Smooth muscle cell of the brain vasculature (primary cell): ENCODE measurements at places on chromosomes 3 and 15.

- DNase-seq = no peak
These were observed 844.5 kb downstream of the TBL1XR1 start for GRCh38 chr3:176352716-176353334.

DNA sequence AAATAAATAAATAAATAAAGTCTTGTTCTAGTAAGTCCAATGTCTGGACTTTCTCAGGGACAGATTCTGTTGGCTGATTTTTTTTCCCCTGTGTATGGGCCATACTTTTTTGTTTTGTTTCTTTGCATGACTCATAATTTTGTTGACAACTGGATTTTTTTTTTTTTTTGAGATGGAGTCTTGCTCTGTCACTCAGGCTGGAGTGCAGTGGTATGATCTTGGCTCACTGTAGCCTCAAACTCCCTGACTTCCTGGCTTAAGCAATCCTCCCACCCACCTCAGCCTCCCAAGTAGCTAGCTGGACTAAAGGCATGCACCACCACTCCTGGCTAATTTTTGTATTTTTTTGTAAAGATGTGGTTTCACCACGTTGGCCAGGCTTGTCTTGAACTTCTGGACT is 38.9 kb downstream of the TICRR start:
- DNase-seq = no peak

DNA sequence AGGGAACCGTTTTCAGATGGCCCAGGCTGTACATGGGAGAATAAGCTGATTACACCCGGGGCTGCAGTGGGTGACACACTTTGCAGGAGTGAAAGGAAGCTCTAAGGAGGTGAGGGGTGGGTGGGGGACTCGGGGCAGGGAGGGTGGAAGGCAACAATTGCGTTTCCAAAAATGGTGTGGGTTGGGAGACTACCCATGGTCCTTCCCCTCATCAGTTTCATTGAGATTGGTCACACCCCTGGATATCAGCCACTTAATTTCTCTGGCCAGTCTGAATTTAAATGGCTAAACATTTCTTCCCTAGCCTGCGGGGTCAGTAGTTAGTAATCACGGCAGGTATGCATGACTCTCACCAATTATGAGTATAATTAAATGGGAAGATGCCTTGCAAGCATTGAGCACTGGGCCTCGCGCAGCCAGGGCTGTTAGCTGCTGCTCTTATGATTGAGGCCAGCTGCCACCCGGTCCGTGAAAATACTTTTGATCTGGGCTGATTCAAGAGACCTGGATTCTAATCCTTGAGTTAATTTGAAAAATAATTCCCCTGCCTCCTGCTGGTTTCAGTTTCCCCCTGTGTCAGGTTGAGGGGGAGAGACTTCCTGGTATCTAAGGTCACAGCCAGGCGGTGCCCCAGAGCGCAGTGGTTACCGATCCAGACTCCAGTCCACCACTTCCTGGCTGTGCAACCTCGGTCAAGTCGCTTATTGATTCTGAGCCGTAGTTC is 23.3 kb downstream of the SLC6A6 start:
- DNase-seq = no peak

GRCh38 chr15:89442671-89443307 is 53.6 kb downstream of the RHCG start:
- DNase-seq = no peak

DNA sequence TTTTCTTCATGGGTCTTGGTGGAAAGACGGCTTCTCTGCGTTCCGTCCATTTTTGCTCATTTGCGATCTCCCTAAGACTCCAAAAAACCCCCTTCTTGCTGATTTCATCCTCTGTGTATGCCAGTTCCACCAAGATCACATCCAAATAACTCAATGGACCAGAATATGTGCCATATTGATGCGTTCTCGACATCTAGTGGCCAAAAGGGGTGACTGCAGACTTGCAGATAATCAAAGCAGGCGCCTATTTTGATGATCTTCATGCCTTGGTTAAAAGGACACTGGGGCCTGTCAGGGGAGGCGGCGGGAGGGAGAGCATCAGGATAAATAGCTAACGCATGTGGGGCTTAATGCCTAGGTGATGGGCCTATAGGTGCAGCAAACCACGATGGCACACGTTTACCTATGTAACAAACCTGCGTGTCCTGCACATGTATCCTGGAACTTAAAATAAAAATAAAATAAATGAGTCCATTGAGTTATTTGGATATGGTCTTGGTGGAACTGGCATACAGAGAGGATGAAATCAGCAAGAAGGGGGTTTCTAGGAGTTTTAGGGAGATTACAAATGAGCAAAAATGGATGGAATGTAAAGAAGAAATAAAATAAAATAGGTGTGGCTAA is 104.2 kb upstream of the RAD18 start:
- peak; percentile 32 for DNase-seq
